Activated CD8-positive, alpha-beta T cell treated with anti-CD3 and anti-CD28 coated beads for 36 hours (primary cell): ENCODE measurements at places on chromosomes 7 and 10. TPM values are rescaled to one million over a fixed set of nuclear protein-coding genes. Genes with fewer than 3 reads are reported as not detected.
A peak's percentile ranks its signal among the peaks of the same experiment; 100 is the strongest.

DNA sequence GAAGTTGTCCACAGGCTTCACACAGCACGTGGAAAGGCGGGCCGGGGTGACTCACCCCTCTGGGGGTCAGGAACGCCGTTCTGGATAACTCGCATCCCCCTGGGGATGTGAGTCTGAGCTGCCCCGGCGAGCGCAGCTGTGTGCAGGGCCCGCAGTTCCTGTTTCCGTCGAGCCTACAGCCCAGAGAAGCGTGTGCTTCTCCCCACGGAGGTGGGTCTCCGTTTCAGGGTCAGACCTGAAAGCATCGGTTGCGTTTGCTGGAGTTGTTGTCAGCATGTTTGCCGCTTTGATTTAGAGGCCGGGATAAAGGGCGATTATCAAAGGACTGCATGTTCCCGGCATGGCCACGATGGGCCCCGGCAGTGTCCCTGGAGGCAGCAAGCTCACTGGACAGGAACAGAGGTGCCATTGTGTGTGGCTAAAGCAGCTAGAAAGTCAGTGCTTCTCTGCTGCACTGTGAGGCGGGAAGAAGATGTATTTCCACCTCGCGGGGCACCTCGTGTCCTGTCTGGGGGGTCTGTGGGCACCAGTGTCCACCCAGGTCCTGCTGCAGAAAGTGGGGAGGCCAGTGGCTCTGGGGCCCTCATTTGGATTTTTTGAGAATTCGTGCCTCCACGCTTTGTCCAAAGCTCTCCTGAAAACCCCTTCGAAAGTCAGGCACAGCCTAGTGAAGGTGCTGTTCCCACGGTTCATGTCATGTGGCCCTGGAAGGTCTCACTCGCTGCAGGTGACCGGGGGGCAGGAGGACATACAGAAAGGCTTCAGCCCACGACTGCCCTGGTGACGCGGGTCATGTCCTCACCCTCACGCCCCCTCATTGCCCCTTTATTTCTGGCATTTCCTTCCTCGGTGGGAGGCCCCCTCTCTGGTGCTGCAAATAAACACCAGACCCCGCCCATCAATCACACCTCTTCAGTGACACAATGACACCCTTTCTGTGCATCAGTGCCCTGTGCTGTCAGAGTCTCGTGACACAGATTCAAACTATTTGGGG is 27.4 kb upstream of the GDI2 start:
- H3K4me3 ChIP-seq: no peak overlapping the region
- no peak for DNase-seq
- no peak overlapping the region for H3K27ac ChIP-seq
- no peaks in the 10 kb centered on the region for H3K36me3 ChIP-seq

DNA sequence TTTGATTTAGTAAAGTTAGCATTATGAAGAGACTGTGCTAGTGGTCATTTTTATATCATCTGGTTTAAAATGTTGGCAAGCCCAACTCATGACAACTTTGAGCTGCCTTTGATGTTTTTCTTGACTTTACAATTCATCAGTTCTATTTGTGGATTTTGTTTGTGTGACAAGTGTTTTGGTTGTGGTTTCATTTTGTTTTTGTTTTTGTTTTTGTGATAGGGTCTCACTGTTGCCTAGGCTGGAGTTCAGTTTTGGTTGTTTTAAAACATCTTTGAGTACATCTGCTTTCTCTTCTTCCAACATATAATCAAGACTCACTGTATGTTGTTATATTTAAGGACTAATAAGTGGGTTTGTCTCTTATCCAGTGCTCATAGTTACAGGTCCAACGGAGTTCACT is 17.6 kb upstream of the SFR1 start:
- no peaks in the 10 kb centered on the region for H3K36me3 ChIP-seq
- peaks cover 4% of the 10 kb centered on the region for H3K4me1 ChIP-seq
- no peak overlapping the region for H3K27ac ChIP-seq
- no peaks in the 10 kb centered on the region for H3K27me3 ChIP-seq
- no peak overlapping the region for H3K4me3 ChIP-seq
- no peak for DNase-seq

- H3K27ac ChIP-seq: no peak overlapping the region
- peaks cover 43% of the 10 kb centered on the region for H3K4me1 ChIP-seq
Measured at GRCh38 chr7:934469-935163, 19.9 kb downstream of the ADAP1 start.

DNA sequence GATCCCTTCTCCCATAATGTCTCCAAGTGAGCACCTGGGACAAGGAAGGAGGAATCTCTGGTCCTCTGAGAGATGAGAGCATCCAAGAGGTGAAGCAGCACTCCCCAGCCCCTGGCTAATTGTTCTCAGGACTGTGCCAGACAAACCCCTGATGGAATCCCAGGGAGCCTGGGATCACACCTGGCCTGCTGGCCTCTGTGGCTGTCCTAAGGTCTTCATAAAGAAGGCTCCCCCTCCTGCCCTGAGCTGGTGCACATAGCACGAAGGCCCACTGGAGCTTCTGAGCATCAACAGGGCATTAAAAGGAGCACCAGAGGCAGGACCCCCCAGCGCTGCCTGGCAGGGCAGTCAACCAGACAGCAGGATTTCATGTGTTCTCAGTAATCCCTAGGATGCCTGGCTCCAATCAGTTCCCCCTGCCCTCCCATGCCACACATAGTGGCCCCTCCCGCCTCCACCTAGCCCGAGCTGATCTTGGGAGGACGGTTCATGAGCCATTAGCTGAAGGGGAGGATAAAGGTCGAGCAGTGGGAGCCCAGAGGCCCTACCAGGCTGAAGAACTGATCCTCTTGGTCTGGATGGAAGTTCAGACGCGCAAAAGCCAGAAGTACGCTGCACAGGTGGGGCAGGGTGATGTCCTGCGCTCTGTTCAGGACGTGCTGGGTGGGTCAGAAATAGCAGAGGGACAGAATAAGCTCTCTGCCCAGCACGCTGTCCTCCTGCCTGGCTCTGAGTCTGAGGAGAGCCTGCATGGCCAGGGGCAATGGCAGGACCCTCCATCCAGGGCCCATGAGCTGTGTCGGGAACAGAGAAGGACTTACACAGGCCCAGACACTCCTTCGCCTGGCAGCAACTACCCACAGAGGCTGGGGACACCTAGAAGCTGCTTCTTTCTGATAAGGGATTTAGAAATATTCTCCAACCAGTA is 8.4 kb downstream of the TBRG4 start:
- peaks cover 62% of the 10 kb centered on the region for H3K36me3 ChIP-seq
- H3K27me3 ChIP-seq: no peaks in the 10 kb centered on the region
- H3K4me3 ChIP-seq: no peak overlapping the region
- DNase-seq: no peak
- H3K4me1 ChIP-seq: peaks cover 21% of the 10 kb centered on the region
- H3K27ac ChIP-seq: peak overlapping the region; percentile 16

DNA sequence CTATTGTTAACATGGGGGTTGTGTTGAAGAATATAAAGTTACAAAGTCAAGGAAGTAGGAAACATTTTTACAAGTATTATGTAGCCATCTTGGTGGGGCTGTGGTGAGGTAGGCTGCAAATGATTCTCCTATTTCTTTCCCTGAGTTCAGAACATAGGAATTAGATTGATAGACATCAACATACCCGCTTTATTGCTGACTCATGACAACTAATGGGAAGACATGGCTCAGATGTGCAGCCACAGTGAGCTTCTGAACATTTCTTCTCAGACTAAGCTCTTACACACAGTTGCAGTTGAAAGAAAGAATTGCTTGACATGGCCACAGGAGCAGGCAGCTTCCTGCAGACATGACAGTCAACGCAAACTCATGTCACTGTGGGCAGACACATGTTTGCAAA is 110.7 kb downstream of the ANKRD30A start:
- no peak overlapping the region for H3K27ac ChIP-seq
- no peak for DNase-seq
- no peaks in the 10 kb centered on the region for H3K4me1 ChIP-seq
- H3K27me3 ChIP-seq: no peaks in the 10 kb centered on the region

DNA sequence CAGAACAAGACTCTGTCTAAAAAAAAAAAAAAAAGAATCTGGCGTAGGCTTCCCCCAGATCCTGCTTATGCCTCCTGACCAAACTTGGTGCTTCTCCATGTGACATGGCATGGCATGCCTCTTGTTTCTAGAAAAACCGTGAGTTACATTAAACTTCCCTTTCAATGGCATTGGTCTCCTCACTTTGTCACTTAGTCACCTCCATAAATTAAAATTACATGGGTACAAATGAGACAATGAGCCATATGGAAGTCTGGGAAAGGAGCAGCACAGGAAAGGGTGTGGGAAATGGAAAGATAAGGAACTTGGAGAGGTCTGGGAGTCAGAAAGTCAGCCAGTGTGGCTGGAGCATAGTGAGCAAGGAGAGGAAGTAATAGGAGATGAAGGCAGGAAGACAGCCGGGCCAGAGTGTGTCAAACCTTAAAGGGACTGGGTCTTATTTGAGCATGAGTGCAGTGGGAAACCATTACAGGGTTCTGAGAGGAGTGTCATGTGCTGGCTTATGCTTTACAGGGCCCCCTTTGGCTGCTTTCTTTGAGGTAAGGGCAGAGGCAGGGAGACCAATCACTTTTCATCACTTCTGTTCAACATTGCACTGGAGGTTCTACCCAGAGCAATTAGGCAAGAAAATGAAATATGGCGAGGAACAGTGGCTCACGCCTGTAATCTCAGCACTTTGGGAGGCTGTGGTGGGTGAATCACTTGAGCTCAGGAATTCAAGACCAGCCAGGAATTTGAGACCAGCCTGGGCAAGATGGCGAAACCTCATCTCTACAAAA is 21.3 kb upstream of the ZMIZ2 start:
- no peak overlapping the region for H3K4me3 ChIP-seq
- no peak for DNase-seq
- no peaks in the 10 kb centered on the region for H3K27me3 ChIP-seq

Gene CCDC201
- not detected for total RNA-seq

GRCh38 chr10:133227256-133227655 is 2.8 kb upstream of the UTF1 start:
- H3K4me1 ChIP-seq: peaks cover 21% of the 10 kb centered on the region
- no peaks in the 10 kb centered on the region for H3K36me3 ChIP-seq
- H3K4me3 ChIP-seq: no peak overlapping the region
- H3K27ac ChIP-seq: no peak overlapping the region
- peaks cover 38% of the 10 kb centered on the region for H3K27me3 ChIP-seq
- DNase-seq: no peak

- H3K36me3 ChIP-seq: no peaks in the 10 kb centered on the region
- peaks cover 5% of the 10 kb centered on the region for H3K27me3 ChIP-seq
- no peak for DNase-seq
- H3K27ac ChIP-seq: no peak overlapping the region
- H3K4me1 ChIP-seq: no peaks in the 10 kb centered on the region
- no peak overlapping the region for H3K4me3 ChIP-seq
Measured at GRCh38 chr7:148083448-148083847, 507.1 kb upstream of the C7orf33 start.
